Tibial nerve (tissue), 4 donors: ENCODE measurements at places on chromosomes 16 and 17. TPM values are rescaled to one million over a fixed set of nuclear protein-coding genes. Genes with fewer than 3 reads are reported as not detected.

DNA sequence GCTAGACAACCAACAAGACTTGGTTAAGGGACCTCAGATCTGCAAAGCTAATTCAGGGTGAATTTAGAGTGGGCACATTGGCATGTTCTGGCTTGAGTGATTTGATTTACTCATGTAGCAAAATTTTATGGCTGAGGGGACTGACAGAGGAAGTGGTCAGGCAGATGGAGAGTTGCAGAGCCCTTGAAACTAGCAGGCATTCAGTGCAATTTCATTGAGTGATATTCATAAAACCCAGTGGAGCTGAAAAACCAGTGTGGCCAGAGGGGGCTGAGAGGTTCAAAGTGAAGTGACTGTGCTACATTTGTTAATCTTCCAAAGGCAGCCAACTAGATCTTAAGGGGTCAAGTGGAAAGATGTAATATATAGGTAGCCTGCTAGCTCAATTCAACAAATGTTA, 2.2 kb upstream of the TMEM94 start:
- DNase-seq, result no peak

DNA sequence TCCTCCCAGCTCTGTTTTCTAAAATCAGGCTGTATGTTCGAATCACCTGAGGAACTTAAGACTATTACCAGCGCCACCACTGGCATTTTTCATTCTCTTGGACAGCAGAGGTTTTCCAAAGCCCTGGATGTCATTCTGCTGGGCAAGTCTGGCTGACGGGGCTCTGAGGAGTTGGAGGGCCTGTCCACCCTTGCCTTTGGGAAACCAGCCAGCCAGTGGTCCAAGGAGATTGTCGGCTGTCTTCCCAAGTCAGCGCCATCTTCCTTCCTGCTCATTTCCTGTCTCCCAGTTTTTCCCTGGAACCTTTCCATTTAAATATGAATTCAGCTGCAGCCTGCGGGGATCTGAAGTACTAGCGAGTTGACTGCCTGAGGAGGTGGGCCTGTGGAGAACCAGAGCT, 258.3 kb downstream of the PRKCA start:
- DNase-seq, result no peak

KRTAP9-2 gene
- total RNA-seq, result not detected

- DNase-seq, result no peak
Observed at GRCh38 chr16:87844120-87844733, 25.1 kb downstream of the SLC7A5 start.

- no peak for DNase-seq
Observed at GRCh38 chr17:6626616-6627015, 13.9 kb downstream of the KIAA0753 start.

DNA sequence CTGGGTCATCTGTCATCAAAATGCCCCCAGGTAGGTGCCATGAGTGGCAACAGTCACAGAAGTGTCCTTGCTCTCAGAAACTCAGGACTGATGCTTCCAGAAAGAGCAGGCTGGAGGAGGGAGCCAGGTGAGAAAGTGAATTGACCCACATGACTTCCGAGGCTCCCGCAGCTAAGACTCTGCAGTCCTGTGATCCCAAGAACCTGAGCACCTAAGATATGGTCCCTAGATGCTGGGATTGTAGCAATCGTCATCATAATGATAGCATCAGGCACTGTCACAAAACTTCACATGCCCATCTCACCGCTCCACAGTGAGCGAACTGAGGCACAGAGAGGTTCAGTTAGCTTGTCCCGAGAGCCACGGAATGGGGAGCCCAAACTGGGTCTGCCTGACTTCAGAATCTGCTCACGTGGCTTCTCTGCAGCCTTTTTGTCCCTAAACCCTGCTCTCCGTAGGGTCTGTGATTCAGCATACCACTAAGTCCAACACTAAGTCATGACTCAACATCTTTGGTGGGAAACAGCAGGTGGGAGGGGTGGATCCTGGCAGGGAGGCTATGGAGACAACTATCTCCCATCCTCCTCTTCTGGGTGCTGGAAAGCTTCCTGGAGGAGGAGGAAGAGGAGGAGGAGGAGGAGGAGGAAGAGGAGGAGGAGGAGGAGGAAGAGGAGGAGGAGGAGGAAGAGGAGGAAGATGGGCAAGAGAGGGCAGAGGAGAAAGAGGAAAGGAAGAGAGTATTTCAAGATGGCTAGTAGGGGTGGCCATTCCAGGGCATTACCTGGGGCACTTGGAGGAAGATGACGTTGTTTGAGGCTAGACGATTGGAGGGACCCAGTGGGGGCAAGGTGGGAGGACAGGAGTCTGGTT, 55.5 kb upstream of the DLX4 start:
- no peak for DNase-seq

GRCh38 chr16:52353249-52353648, 193.7 kb downstream of the TOX3 start:
- DNase-seq, result no peak

- no peak for DNase-seq
Observed at GRCh38 chr17:54196751-54197150, 374.0 kb downstream of the KIF2B start.

FOXN1 gene
- total RNA-seq, result not detected

DNA sequence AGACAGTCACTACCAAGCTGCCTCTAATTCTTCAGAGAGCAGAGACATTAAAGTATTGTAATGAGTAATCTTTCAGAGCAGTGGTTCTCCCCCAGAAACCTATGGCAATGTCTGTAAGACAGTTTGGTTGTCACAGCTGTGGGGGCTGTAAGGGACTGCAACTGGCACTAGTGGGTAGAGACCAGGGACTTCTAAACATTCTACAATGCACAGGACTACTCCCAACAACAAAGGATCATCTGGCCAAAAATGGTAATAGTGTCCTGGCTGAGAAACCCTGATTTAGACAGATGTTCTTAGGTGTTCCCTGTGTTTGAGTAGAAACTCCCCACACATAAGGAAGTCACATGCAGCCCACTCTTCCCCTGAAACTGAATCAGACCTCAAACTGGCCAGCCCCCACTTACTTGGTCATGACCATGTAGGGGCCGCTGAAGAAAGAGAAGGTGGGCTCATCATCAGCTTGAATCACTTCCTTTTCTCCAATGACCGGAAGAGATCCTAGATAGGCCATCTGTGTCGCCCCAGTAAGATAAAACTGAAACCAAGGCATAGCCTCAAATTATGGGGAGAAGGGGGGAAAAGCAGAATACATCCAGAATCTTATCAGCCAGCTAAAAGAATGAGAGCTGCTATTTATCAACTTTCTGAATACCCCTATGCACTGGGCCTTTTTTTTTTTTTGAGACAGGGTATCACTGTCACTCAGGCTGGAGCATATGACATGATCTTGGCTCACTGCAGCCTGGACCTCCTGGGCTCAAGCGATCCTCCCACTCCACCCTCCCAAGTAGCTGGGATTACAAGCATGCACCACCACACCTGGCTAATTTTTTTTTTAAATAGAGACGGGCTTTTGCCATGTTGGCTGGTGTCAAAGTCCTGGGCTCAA, 75.8 kb downstream of the TEX14 start:
- DNase-seq, result no peak
